ENCODE measurements at places on chromosomes 1 and 21.

DNA sequence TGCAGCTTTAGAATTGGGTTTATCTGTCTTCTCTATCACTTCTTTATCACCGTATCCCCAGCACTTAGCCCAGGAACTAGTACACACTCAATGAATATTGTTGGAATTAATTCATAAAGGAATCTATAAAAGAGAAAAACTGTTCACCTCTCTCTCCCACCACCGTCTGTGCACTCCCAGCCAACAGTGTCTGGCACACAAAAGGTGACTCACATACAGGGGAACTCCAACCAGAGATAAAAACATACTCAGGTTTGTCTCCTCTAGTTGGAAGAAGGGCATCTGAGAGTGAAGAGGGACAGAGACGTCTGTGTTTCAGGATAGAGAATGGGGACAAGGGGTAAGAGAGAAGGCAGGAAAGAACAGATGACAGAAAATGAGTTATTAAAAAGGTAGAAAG lies 10.0 kb downstream of the ITLN1 start:
- DNase-seq, result no peak

DNA sequence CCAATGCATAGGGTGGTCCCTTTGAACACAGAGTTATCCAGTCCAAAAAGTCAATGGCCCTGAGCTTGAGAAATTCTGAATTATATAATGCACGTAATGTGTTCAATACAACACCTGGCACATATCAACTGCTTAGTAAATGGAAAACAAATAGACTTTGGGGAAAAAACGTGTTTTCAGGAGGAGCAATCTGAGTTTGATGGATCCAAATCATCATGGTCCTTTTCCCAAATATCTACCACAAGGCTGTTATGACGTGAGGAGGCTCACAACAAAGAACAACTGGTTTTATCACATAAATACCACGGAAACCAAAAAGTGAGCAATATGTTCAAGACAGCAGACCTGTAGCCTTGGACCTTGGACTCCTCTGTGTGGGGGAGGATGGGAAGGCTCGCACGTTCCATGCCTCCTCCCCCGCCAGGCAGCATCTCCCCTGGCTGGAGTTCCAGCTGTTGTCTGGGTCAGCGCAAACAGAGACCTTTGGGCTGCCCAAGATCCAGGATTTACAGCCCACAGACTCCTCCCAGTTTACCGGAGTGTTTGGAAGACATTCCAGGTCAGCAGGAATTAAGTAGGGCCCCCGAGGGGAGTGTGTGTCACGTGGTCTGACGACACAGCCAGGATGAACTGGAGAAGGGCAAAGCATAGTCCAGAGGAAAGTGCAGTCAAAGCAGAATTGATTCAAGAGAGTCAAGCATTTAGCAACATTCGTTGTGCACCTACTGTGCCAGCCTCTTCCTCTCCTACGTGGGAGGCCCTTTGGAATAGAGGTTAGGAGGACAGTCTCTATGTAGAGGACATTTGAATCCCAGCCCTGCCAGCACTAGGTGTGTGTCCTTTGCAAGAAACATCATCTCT lies 32.2 kb upstream of the MED18 start:
- DNase-seq, result no peak

DNA sequence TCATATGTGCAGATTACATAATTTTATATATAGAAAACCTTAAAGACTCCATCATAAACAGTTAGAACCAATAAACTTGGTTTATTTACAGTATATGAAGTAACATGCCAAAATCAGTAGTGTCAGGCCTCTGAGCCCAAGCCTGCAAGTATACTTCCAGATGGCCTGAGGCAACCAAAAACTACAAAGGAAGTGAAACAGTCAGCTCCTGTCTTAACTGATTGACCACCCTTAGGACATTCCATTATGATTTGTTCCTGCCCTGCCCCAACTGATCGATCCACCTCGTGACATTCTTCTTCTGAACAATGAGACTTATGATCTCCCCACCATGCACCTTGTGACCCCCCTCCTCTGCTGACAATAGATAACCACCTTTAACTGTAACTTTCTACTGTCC lies 630.3 kb downstream of the AMY1C start:
- no peak for DNase-seq

DNA sequence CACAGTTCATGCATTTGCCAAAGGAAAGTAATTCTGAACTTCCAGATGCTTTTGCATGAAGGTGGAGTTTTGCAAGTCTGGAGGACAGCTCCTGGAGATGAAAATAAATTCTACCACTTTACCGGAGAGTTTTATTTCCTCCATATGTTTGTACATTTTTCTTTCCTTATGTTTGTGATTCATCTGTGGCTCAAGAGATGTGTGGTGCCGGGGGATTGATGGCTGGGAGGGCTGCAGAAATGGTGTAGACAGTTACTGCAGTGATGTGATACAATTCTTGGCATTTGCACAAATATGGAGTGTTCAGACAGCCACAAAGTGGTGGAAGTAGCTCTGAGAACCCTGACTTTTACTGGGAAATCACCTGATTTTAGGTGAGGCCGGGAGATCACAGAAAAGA lies 58.5 kb upstream of the ASB17 start:
- no peak for DNase-seq

DNA sequence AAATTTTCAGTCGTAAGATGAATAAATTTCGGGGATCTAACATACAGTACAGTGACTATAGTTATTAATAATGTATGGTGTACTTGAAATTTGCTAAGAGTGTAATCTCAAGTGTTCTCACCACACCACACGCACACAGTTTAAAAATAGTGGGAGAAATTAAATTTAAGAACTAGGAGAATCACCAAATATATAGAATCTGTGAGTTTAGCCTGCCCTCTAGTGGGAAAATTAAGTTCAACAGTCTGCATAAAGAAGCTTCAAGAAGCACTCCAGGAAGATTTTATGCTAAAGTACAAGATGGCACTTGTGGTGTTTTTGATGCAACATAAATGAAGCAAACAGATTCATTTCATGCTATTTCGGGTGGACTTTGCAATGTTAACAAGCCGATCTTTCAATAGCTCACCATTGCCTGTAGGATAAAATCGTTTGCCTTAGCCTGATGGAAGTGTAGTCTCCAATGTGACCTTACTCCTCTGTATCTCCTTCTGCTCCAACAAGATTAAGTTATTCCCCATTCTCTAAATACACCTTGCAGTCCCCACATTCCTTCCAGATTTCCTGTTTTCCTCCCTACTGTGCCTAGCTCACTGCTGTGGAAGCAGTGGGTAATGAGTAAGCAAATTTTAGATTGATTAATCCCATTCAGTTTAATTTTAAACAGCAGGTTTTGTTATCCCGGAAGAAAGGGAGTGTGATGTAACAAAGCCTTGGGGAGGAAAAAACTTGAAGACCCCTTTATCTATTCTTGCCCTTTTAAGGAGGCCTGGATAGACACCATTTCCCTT lies 8.7 kb upstream of the PIK3C2B start:
- DNase-seq, result peak; percentile 74

- DNase-seq, result no peak
Observed at GRCh38 chr1:30650968-30651320, 72.4 kb downstream of the MATN1 start.

GRCh38 chr1:89765774-89766173 lies 55.1 kb upstream of the LRRC8D start:
- no peak for DNase-seq

DNA sequence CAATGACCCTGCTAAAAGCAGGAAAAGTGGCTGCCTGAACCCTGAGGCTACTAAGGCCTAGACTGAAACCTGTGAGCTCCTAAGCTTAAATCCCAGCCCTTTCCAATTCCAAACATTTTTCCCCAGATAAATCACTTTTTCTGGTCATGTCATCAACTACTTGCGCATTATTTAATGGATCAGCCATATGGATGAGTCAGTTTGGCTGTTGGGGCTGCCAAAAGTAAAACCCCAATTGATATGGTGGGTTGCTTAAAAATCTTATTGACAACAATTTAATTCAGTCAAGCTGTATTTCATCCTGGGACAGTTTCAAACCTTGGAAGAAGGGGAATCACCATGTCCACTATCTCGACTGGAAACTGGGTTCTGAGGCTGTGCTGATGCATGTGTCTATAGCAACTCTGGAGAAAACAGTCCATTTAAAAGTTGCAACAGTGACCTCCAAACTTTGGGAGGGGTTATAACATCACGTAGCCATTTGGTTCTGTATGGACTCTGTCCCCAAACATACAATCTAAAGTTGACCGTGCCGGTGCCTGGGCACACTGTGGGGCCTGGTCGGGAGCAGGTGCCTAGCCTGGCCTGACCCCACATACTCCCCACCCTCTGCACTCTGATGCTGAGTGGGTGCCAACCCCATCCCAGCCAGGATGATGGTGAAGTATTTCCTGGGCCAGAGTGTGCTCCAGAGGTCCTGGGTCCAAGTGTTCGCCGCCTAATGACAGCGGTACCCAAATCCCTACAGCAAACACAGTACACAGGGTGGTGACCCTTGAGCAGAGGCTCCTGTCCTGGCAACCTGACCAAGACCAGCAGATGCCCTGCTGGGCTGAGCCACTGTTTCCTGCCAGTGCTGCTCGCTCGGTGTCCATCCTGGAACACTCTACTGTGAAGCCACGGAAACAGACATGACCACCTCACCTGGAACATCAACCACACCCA lies 46.5 kb upstream of the LRRC52 start:
- no peak for DNase-seq

GRCh38 chr21:46056450-46056903 lies 41.4 kb upstream of the COL6A2 start:
- DNase-seq, result peak; percentile 94

DNA sequence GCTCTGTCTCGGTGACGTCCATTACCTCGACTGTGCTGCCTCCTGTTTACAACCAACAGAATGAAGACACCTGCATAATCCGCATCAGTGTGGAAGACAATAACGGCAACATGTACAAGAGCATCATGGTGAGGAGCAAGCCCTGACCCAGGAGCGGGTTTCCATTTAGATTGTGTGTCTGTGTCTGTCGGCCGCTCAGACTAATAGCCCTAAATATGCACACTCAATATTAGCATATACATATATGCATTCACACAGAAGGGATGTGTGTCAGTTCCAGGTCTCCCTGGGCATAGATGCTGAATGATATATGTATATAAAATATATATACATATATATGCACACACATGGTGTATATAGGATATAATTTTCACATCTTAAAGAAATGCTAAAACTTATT lies 111.7 kb downstream of the RGL1 start:
- DNase-seq, result no peak

DNA sequence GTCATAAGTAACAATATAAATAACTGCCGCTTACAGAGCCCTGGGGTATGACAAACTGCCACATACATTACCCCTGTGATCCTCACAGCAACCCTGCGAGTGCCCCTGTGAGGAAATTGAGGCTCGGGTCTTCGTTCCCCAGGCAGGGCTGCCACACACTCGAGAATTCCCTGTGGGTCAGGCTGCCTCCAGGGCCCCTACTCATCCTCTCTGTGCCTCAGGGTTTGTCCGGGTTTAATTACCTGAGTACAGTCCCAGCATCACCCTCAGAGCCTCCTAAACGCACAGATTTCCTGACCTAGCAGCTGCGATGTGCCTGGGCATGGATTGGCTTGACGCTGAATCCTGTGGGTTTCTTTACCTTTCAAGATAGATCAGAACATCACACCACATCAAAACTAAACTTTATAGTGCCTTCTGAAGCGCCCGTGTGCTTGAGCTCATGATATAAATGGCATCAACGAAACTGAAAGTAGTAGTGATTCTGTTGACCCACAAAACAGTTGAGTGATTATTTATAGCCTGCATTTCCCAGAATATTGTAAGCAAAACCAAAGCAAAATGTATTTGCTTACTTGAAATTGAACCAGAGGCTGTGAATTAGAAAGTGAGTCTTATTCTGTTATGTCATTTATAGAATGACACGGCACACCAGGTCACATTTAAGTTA lies 14.0 kb downstream of the SLC37A1 start:
- no peak for DNase-seq
